ENCODE measurements at places on chromosomes 16 and 17.

DNA sequence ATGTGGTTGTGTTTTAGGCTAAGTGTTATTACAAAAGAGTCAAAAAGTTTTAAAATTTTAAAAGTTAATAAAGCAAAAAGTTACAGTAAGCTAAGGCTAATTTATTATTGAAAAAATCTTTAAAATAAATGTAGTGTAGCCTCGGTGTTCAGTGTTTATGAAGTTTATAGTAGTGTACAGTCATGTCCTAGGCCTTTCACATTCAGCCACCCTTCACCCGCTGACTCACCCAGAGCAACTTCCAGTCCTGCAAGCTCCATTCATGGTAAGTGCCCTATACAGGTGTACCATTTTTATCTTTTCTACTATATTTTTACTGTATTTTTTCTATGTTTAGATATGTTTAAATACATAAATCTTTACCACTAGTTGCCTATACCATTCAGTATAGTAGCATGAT is 98.5 kb upstream of the RPRML start:
- no peak for DNase-seq

DNA sequence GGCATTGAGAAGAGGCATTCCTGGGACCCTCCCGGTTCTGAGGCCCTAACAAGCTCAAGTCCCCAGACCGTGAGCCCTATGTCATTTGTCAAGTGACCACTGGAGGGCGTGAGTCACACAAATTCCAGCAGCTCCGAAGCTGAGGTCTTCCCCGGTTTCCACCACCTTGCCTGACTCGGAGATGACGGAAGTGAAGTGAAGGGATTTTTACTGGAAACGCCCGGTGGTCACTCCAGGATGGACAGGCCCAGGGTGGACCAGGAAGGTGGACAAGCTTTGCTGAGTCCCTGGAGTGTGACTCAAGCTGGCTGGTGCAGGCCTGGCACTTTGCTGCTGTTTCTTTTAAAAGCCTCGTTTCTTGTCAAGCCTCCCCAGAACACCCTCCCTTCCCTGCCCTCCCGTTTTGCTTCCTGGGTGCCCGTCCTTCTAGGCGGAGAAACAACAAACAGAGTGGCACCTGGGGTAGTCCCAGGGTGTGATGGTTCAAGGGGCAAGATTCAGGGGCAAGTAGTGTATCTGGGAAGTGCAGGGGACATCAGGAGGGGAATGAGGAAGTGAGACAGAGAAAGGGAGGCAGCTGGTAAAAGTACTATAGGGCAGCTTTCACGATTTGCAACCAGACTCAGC is 5.3 kb upstream of the NOS2 start:
- peak; percentile 87 for DNase-seq

DNA sequence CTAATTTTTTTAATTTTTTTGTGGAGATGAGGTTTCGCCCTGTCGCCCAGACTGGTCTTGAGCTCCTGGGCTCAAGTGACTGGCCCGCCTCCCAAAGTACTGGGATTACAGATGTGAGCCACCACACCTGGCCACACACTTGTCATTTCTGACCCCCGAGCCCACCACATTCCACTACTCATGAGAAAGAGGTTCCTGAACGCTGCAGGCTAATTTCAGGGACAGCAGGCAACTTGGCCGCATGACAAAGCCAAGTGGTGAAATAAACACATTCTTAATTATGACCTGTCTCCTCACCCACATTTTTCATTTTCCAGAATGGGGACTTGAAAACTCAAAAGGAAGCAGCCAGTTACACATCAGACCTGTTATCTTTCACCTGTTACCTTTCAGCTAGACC is 114.5 kb downstream of the ABCC6 start:
- no peak for DNase-seq

- no peak for DNase-seq
Observed at GRCh38 chr16:2710711-2711231, 9.3 kb downstream of the PRSS27 start.

DNA sequence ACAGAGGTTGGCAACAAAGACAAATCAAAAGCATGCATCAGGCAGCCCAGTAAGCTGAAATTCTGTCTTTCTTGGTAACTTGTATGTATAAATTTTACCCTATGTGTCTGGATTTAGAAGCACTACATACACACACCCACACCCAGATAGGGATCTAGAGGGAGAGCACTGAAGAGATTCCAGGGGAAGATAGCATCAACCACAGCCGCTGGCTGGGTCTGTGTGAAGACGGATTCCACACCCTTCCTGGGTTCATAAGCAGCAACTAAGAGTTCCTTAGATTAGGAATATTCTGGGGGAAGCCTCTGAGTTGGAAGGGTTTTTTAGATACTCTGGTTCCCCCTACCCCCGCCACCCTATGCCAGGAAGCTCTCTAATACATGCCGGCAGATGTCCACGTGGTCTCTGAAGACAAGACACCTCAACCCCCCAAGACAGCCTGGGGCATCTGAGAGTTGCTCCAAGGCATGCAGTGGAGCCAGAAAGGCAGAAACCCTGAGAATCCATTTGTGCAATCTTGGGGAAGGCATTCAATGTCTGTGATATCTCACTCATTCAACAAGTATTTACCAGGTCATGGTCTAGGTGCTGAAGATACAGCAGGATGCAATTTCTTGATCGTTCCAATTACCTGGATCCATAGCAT is 86.4 kb downstream of the NOG start:
- DNase-seq = no peak

- DNase-seq = no peak
Observed at GRCh38 chr16:59193637-59194036, 459.5 kb upstream of the GOT2 start.

DNA sequence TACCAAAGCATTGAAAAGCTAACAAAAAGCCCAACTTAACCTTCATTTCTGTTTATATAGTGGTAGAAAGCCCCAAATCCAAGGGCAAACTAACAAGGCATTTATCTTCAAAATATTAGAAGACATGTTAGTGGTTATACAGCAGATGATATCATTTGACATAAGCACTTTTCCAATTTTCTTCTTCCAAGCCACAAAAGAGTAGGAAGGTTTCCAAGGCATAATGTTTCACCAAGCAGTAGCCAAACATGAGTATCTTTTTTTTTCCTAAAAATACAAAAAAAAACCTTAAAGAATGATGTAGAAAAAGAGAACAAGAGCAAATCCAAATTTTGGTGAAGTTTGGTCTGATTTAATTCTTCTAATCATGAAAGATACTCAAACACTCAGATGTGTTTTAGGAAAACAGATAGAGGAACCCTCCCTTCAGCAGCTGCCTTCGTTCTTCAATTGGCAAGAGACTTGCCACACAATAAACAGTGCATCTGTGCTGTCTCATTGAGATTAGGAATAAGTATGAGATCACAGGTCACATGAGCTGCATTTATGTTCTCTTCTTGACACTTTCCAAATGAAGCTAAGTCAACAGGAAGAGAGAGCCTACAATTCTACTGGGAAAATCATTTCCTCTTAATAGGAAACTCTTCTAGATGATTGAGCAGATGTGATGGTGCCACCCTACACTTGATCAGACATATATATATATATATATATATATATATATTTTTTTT is 106.7 kb downstream of the TTC19 start:
- DNase-seq = no peak

GRCh38 chr17:9472094-9472493 is 103.5 kb downstream of the STX8 start:
- DNase-seq = no peak

- no peak for DNase-seq
Observed at GRCh38 chr16:10504404-10504885, 76.0 kb downstream of the EMP2 start.

- no peak for DNase-seq
Observed at GRCh38 chr16:21937336-21937829, 15.8 kb upstream of the UQCRC2 start.

All from activated CD4-positive, alpha-beta memory T cell treated with anti-CD3 and anti-CD28 coated beads, Interleukin-2, amount 10 ng/mL, durations not matched to agents 7 days and 5 days (primary cell).